ENCODE measurements at places on chromosomes 6 and 20.

DNA sequence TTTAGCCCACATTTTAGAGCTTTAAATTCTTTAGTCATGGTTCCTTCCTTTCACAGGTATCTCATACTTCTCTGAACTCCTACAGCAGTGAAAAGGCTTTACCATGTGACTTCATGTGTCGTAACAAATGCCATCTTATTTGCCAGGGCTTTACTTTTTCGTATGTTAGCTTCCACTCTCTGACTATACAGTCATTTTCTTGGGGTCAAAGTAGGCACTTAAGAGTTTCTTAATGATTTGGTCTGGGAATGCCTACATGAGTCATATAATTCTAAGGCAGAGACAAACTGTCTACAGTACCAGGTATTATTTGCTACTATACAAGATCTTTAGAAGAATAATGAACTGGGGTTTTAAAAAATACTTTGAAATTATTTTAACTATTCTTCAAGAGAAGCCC is 15.0 kb downstream of the RAB23 start:
- DNase-seq, result no peak

DNA sequence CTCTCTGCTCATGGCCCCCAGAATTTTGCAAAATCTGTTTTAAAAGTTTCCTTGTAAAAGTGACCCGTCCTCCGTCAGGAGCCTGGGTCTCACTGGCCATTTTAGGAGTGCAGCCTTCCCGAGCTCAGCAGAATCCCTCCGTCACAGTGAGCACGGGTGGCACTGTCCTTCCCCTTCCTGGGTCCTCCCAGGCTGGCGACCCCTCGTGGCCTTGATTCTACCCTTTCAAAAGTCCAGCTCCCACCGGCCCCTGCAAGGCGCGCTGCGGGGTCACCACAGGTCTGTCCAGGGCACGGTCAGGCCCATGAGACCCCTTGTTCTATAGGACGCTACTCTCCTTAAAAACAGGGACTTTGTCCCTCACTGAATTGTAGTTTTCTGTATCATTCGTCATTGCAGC is 112.7 kb downstream of the PSMB1 start:
- DNase-seq, result no peak

DNA sequence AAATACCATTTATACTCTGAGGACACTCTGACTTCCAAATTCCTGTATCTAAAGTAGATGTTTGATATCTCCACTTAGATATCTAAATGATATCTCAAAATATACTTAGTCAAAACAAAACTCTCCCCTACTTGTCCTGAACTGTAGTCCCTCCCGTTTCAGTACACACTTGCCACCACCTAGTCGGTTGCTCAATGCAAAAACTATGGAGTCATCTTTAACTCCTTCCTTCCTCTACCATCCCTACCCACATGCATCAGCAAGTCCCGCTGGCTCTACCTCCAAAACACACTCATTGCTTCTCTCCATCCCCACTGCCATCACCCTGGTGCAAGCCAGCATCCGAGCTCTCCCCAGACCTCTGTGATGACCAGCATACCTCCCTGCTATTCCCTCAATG is 13.2 kb downstream of the STX7 start:
- DNase-seq, result no peak

- DNase-seq, result no peak
Observed at GRCh38 chr20:2805689-2806350, 5.4 kb upstream of the CPXM1 start.

DNA sequence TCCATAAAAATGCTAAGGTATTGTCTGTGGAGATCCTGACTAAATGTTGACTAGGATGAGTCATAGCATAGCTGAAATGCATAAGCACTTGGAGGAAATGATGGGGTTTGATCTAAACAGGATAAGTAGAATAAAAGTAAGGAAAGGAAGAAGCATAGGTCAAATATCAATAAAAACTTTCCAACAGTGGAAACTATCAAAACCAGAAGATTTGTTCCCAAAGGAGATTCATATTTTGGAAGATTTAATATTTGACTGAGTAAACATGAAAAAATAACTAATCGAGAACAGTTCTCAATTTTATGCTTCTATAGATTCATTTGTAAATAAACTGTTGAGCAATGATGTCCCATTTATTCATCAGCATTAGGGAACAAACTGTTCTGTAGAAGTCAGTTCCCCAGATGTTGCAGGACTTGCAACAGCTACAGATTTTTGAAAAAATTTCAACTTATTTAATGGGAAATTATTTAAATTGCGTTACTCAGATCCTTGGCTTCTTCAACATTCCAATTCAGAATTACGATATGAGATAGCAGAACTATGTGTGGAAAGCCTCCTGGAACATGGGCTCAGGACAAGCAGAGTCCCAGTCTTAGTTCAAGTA is 133.7 kb upstream of the TBX18 start:
- no peak for DNase-seq

GRCh38 chr20:44532981-44533331 is 11.1 kb upstream of the SERINC3 start:
- DNase-seq, result no peak

GRCh38 chr6:96899019-96899418 is 1.3 kb upstream of the NDUFAF4 start:
- no peak for DNase-seq

DNA sequence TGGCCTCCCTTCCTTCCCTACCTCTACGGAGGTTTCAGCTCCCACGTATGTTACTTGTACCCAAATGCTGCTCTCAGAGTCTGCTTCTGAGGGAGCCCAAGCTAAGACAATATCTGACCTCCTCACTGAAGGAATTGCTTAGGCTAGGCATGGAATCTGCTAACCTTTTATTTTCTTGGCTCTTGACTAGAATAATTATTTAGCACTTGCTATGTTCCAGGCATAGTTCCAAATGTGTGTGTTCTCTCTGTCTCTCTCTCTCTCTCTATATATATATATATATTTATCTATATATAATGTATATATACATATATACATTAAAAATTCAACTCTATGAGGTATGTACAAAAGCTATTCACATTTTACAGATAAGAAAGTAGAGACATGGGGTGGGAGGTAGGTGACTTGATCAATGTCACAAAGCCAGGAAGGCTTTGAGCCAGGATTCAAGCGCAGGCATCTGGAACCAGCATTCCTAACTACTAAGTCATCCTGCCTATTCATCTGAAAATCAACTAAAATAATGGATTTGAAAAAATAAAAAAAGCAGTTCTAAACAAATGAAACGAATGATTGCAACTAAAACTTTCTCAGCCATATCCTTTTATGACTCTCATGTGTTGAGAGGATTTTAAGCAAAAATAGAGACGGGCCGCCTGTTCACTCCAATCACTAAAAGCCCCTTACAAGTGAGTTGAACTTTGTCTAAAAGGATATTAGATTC is 189.7 kb upstream of the JAG1 start:
- no peak for DNase-seq

- DNase-seq, result no peak
Observed at GRCh38 chr6:165222315-165223025, 86.9 kb downstream of the C6orf118 start.

DNA sequence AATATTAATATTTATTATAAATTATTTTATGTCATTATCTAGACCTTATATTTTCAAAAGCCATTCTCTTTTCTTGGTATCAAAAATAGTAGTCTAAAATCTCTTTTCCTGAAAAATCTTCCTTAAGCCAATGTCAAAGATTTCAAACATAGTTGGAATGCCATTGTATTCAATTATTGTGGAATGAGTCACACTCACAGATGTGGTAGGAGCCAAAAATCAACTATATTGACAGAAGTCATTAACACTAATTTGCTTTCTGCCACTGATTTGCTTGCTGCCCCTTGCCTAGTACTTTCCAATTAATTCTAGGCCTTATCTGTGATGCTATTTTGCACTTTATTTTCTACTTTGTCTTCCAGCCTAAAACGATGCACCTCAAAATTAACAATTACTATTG is 1326.3 kb upstream of the GJE1 start:
- DNase-seq, result no peak

GRCh38 chr6:90885611-90886056 is 298.8 kb upstream of the MAP3K7 start:
- no peak for DNase-seq

DNA sequence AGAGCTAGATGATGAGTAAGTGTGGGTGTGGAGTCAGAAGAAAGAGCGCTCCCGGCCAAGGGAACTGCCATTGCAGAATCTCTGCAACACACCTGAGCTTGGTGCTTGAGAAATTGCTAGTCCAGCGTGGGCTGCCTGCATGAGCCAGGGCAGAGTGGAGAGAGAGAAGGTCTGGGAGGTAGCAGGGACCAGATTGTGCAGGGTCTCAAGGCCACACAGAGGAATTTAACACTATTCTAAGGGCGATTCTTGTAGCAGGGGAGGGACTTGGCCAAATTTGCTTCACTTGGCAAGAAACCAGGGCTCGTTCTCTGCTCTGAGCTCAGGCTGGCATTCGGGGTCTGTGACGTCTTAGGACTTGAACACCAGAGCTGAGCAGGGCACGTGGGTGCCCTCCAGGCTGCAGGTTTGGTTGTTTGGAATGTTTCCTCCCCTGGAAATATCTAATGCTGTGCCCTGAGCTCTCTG is 53.5 kb downstream of the BCAS4 start:
- no peak for DNase-seq

- DNase-seq, result no peak
Observed at GRCh38 chr6:132446141-132446854, 45.0 kb upstream of the MOXD1 start.

DNA sequence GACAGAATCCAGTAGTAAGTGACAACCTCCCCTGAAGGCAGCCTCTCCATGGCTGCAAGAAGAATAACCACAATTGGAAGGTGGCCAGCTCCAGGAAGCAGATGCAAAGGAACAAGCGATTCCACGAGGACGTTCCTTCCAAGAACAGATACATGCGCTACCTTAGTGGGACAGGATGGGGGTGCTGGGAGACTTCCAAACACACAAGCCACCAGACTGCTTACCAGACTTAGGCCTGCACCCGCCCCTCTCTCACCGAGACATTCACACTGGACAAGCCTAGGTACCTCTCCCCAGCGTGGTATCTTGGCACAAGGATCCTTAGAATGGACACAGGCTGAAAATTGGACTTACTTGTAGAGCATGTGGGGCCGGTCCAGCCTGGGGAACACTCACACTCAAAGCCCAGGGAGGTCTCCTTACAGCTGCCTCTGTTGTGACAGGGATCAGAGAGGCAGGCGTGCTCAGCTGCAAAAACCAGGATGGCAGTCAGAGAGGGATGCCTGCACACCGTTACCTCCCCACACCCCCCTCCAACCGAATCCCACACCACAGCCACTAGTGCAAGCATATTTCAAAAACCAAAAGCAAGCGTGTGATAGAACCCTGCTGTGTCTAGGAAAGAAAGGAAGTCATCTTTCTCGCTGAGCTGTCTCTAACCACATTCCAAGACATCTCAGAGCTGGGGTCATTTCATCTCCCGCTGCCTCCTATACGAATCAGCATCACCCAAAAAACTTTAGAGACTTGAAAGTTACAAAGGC is 22.4 kb downstream of the JAG1 start:
- no peak for DNase-seq

DNA sequence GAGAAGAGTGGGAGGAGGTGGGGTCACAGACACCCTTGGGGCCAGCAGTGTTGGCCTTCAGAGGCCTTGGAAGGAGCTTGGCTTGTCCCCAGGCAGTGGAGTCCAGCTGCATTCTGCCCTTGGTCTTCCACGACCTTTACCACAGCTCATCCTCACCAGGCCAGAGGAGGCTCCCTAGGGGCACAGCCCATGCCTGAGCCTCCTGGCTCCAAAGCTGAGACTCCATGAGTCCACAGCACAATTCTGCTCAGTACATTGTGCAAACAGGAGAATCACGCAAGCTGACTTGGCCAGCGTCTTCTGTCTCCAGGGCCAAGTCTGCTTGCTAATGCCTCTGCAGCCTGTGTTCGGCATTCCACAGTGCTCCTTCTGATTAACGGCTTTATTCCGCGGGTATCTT is 337.2 kb downstream of the SMOC2 start:
- DNase-seq, result no peak

DNA sequence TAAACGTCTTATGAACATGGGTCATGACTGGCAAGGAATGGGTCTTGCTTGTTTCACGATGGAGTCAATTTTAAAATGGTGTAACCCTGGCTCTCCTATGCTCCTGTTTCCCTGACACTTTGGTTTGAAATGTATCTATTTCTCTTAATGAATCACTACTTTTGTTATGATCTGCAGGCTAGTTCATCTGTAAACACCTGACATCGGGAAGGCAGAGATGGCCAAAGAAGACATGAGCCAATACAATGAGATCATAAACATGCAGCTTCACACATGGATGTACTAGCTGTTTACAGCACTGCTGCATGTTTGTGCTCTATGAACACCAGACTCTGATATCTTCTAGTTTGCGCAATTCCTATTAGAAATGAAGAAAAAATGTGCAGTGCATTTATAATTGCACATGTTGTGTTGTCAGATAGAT is 11.0 kb upstream of the RAD21L1 start:
- DNase-seq, result no peak

DNA sequence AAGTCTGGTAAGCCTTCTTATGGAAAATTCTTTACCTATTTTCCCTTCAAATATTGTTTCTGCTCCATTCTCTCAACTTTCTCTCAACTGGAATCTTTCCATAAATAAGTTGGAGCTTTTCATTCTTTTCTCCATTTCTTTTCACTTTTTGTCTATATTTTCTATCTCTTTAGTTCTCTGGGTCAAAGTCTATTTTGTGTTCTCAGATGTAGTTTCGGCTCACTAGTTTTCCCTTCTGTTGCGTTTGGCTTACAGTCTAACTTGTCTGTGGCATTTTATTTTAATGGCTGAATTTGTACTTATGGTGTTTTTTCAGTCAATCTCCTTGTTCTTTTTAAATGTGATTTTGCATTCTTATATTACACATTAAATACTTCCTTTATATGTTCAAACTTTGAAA is 14.1 kb upstream of the SLC22A2 start:
- no peak for DNase-seq

GRCh38 chr6:39610221-39610620 is 115.0 kb downstream of the KIF6 start:
- no peak for DNase-seq

DNA sequence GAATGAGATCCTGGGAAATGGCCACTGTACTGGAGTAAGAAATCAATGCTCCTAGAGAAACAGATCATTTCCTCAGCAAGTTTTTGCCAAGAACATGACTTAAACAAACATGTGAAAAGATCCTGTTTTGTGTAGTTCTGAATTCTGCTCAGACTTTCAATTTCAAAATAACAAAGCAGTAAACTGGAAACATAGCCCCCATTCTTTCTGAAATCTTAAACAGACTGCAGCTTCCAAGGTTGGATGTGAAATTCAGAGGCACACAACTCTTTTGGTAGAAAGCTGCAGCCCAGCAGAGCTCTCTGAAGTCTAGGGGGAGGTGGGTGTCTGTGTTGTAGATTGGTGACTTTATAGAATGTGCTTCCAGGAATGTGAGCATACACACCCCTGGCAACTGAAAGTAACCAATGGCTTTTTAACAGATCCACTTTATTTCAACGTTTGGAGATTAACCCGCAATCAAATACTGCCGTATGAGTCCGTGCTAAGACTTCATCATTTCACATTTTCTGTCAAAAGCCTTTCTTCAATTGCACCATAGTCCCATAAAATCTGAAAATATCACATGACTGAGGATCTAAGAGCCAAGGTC is 86.4 kb downstream of the ATXN1 start:
- no peak for DNase-seq

Measured in activated naive CD4-positive, alpha-beta T cell (primary cell).